Spinal cord (tissue), 10 donors: ENCODE measurements at places on chromosomes 2 and 18.

GRCh38 chr18:63575681-63576080, 11.5 kb upstream of the SERPINB13 start:
- DNase-seq, result no peak

DNA sequence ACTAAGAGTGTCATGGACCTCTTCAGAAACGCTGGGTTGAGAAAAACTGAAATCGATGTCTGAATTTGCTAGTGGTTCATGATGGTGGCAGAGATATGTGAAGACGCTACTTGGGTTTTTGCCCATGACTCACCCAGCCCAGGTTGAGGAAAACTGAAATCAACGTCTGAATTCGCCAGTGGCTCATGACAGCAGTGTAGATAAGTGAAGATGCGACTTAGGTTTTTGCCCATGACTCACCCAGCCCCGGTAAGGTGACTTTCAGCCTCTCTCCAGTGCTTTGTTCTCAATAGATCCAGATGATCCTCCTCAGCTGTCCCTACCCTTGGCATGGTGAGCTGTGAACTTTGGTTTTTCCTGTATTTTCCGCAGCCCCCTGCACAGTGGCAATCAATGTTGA, 105.3 kb upstream of the SIX3 start:
- no peak for DNase-seq

- no peak for DNase-seq
Measured at GRCh38 chr2:213696442-213696841, 412.2 kb downstream of the SPAG16 start.

DNA sequence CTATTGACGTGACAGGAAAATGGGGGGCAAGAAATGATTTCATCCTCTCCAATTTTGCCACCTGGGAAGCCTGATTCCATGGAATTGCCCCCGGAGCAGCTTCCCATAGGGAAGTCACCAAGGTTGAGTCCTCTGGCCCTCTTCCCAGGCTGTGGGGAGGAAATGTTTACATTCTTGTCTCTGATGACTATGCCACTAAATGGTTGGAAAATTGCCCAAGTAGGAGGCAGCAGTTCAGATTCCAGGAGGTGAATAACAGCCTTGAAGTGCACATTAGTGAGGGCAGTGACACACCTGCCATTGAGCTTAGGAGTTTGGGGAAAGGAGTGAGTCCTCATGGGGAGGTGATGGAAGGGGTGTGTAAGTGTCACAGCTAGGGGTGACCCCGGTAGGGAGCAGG, 449.2 kb upstream of the DCC start:
- DNase-seq, result no peak

DNA sequence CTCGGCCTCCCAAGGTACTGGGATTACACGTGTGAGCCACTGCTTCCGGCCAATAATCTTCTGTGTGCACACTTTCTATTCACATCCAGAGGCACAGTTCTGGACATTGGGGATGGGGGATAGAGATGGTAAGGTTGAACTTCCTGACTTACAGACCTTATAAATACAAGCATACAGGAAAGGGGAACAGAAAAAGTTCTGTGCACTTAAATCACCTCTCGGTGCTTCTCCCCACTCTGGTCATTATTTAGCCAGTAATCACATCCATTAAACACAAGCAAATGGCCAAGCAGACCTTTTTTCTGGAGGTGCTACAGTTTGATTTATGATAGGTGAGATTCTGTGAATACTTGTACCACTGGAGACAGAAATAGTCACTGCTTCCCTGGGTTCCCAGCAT, 110.6 kb downstream of the CRIM1 start:
- no peak for DNase-seq

DNA sequence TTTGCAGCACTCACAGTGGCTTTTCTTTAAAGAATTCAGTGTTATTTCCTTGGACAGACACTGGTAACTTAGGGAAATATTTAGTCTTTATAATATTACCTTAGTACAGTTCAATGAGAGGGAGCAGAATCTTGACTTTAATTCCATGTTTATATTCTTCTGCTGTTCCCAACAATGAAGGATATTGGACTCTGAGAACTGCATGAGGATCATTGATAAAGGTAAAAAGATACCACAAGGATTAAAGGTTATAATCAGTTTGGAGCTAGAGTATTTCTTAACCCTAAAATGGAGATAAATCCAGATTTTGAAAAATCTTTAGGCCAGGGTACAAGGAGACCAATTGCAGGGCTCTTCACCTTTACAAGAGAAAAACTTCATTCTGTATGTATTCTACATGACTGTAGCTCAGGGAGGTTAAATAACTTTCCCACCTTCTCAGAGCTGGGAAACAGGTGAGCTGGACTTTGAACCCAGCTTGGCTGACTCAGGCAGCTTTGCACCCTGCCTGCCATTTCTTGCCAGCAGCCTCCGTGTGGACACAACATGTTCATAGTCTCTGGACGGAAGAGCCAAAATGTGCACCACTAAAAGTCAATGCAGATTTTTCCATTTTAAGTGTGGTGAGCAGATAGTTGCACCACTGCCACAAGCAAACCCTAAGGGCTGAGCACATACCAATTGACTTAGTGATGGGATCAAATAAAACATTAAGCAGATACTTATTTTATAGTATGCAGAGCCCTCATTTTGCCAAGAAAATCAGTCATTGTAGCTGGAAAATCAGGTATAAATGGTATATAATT, 26.7 kb downstream of the UPP2 start:
- DNase-seq, result no peak

GRCh38 chr2:47520825-47521665, 118.1 kb downstream of the MSH2 start:
- DNase-seq, result peak; percentile 27

DNA sequence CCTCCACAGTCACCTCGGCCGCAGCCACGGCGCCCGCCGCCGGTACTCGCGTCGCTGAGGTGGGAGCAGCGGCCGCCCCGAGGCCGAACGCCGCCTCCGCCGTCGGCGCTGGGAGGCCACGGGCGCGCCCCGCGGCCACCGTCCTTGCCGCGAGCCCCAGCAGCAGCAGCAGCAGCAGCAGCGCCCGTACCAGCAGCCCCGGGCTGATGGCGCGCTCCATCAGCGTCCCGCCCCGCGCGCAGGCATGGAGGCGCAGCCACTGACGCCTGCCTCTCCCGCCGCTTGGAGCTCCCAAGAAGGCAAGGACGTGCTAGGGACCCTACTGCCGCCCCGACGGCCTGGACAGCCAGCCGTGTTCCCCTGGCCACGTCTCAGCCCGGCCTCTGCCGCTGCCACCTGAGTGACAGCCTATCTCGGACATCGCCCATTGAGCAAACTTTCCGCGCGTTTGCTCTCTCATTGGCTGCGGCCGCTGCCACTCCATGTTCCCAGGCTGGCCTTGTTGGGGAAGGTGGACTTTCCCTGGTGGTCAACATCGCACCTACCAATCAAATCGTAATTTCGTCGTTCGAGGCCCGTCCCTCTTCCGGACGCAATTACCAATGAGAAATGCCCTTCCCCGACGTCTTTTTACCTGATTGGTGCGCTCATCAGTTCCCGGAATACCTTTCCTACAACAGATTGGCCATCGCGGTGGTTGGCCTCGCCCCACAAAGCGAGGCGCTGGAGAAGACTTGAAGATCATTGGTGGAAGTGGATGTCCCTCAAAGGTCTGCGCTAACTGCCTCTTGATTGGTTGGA, at the start of gene EIF2AK3:
TSS of gene EIF2AK3 (minus strand) at position 410 of the 801 bp plus-strand sequence. CDS start at position 220, 190 bp downstream.
- peak; percentile 100 for DNase-seq

- no peak for DNase-seq
Measured at GRCh38 chr2:69272803-69273471, 114.1 kb downstream of the GFPT1 start.

GRCh38 chr2:218285604-218286003, 6.7 kb downstream of the TMBIM1 start:
- peak; percentile 47 for DNase-seq

DNA sequence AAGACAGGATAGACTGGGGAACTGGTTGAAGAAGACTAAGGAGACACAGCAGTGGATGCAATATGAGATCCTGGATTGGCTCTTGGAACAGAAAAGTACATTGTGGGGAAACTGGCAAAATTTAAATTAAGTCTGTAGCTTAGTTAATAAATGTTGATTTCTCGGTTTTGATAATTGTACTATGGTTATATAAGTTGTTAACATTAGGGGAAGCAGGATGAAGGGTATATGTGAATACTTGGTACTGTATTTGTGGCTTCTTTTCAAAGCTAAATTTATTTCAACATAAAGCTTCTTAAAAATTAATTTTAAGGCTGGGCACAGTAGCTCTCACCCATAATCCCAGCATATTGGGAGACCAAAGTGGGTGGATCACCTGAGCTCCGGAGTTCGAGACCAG, 103.8 kb downstream of the TMEM17 start:
- DNase-seq, result no peak

- no peak for DNase-seq
Measured at GRCh38 chr18:27136208-27136535, 48.9 kb downstream of the CHST9 start.

DNA sequence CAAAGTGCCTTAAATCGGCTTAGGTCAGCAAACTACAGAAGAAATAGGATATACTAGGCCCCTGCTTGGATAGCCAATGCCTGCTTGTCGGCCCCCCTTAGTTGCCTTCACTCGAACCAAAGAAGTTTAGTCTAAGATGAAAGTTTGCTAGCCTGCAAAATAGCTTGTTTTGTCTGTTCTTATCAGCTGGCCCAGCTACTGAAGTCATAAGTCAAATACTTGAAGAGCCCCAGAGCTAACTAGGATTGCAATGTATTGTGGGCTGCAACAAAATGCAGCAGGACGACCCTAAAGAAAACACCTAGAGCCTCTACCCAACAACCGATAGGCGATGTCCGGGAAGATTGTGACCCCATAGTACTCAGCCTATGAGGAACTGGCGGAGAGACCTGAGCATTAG, 183.5 kb upstream of the HS6ST1 start:
- no peak for DNase-seq

DNA sequence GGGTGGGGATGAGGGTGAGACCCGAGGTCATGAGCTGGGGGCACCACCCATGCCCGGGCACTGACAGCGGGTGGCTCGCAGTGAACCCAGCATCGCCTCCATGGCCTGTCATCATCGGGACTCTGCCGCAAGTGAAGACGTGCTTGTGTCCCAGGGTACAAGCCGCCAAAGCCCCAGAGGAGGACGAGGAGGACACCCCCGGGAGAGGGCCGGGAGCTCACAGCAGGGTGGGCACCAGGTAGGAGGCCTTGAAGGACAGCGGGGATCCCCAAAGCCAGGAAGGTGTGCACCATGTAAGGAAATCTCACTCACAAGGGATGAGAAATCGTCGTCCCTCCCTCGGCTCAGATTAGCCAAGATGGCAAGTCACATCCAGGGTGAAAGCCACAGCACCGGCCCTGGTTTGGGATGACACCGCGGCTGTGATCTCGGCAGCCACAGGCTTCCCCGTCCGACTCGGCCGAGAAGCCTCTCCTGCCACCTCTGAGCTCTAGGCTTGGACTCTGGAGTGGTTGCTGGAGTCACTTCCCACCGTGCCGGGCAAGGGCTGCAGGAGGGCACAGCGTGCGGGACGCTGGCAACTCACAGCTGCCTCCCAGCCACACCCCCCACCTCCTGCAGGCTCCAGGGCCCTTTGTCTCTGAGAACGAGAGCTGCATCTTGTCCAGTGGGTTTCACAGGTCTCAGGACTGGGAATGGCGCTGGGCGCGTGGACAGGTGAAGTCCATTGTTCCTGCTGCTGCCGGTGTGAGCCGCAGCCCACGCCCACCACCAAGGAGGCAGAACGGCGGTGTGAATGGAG, 81.6 kb upstream of the CTDP1 start:
- no peak for DNase-seq

DNA sequence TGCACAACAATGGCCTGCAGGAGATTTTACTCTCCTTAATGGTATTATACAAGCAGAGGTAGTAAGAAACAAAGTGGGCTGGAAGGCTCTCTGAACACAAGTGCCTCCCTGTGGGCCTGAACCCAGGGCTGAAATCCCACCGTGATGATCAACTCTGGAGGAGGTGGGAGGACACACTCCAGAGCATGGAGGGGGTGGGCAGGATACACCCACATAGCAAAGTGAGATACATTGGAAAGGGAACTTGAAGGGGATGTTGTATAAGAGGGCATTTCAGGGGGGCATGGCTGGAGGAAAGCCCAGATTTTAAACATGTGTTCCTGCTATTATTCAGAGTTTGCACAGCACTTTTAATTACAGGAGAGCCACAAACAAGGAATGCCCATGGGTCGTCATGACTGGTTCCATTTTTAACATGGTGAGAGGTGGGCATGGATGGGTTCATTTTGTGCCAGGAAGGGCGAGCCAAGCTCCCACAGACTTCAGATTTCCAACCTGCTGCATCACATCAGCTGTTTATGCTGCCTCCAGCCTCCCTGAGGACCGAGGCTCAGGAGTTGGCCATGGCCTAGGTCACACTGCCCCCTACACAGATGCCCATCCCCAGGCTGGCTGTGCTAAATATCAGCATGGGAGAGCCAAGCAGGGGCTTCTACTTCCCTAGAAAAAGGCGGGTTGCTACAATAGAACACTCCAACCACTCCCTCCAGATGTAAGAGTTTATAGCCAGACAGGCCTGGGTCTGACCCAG, 416.2 kb upstream of the ID2 start:
- DNase-seq, result no peak

DNA sequence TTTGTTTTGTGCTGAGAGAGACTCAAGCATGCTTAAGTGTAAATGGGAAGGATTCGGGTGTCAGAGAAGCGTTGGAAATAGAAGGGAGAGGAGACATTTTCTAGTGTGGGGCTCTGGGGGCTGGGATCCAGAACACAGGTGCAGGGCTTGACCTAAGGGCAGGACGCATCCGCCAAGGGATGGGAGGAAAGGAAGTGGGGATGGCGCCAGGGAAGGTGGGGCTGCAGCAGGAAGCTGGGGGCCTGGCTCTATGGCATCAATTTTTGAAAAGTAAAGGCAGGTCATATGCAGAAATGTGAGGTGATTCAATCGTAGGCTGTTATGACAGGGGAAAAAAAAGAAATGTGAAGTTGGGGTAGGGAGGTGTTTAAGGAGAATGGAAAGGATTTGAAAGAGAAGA, 143.2 kb upstream of the SERTAD2 start:
- no peak for DNase-seq

DNA sequence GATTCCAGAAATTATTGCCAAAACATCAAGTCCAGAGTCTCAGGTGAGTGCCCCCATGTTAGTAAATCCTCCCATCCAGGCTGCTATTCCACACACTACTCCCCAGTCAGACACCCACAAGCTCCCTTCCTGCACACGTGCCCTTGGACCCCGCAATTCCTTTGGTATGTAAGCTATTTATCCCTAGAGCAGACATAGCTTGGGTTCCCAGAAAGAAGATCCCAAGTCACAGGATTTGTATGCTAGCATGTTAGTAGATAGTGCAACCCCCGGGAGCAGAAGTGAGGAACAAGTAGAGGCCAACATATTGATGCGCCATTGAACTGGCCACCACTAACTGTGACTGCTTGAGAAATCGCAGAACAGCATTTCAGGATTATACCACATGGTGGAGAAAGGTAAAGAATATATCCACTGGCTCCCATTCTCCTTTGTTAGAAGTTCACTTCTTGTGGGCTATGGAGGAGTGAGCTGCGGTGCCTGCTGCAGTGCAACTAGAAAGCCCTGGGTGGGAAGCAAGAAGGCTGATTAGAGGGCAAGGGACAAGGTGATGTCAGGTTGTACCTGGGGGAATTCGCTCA, 137.5 kb upstream of the CHAC2 start:
- no peak for DNase-seq
